ENCODE measurements at places on chromosomes 3 and 15.

- DNase-seq = no peak
These were observed 150.2 kb downstream of the DNAJB8 start for GRCh38 chr3:128316481-128316891.

- no peak for DNase-seq
These were observed 83.4 kb downstream of the SLCO3A1 start for GRCh38 chr15:91936927-91937326.

GRCh38 chr3:69330891-69331400 lies 54.9 kb downstream of the FRMD4B start:
- DNase-seq = no peak

- no peak for DNase-seq
These were observed 14.5 kb downstream of the POLQ start for GRCh38 chr3:121531269-121531668.

GRCh38 chr3:82202269-82202668 lies 440.8 kb upstream of the GBE1 start:
- DNase-seq = no peak

- DNase-seq = no peak
These were observed 31.8 kb upstream of the KLHL6 start for GRCh38 chr3:183587336-183587735.

DNA sequence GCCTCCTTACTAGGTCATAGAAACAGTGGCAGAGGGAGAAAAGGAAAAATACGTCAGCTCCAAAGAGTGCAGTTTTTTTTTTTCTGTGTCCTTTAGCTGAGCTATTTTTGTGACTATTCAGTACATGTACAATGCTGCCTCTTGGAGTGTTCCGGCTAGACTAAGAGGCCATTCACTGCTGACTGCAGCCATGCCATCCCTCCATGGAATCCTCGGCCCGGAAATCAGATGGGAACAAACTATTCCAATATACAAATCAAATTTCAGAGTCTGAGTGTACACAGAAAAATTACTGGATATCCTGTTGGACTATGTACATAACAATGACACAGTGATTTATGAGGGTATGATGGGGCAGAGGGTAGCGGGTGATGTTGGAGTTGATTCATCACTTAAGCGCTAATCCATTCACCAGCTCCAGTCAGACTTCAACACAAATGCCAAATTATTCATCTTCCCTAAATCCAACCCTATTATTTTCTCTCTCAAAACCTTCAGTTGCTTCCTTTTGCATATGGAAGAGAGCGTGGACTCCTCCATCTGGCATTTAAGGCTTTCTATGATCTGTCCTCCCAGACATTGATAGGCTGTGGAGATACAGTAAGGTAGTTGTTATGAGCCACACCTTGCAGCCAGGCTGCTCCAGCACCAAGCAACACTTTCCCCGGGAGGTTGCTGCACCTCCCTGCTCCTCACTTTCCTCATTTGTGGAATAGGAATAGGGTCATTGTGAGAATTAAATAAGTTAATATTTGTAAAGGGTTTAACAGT lies 109.1 kb downstream of the LPP start:
- DNase-seq = no peak

GRCh38 chr3:185328324-185329004 lies 34.5 kb upstream of the MAP3K13 start:
- DNase-seq = no peak

DNA sequence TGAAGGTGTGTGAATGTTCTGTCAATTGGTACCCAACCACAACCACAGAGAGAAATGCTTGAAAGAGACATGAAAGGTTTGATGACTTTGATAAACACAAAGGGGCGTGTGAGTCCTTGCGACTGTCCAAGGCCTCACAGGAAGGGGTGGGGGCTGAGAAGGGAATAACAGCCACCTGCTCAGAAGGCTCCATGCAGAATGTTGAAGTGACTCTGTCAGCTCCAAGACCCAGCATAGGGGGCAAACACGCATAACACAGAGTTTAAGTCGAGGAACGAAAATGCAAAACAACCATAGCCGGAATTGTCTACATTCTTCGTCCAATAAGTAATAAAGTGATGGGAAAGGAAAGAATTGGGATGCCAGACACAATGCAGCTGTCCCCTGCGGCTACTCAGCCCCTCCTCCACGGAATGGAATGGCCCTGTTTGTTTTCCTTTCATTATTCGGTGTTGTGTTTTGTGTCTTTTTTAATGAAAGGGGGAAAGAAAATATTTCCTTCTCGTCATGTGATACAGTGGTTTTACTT lies 19.9 kb downstream of the TMEM212 start:
- no peak for DNase-seq

- DNase-seq = peak; percentile 9
These were observed 1.4 kb upstream of the AP4E1 start for GRCh38 chr15:50906954-50907600.

DNA sequence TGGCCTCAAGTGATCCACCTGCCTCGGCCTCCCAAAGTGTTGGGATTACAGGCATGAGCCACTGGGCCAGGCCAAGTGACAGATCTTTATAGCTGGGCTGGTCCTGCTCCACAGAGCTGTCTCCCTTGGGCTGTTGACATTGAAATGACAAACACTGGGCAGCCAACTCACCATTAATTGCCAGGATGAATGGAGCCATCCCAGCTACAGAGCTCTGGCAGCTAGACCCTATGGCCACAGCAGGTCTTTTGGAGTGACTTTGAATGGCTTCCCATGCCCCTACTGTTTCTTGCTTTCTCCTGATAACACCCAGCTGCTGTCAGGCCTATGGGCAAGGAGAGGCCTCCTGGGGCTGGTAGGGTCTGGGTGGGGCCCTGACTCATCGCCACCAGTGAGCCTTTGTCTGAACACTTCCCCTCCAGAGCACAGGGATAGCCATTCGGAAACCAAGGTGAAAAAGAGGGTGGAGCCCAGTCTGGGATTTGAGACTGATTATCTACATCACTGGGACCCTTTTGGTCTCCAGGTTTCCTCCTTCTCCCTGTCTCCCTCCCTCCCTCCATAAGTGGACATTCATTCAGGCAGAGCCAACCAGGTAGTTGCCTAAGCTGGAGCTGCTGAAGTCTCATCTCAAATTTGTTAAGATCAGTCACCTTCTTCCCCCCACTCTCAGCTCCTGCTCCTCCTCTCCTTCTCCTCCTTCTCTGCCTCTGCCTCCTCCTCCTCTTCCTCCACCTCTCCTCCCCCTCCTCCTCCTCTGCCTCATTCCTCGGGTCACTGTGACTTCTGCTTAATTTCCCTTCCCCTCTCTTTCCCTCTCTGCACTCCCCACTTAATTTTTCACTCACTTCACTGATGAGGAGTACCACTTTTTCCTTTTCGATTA lies 34.0 kb downstream of the BHLHE40 start:
- DNase-seq = no peak

GRCh38 chr3:76107935-76108570 lies 322.7 kb upstream of the ZNF717 start:
- DNase-seq = no peak

- DNase-seq = no peak
These were observed 8.4 kb downstream of the CLCN2 start for GRCh38 chr3:184352897-184353545.

Data from esophagus squamous epithelium (tissue), 5 donors.